ENCODE measurements at places on chromosomes 1 and 21.

GRCh38 chr1:15662477-15662876 is 21.6 kb upstream of the PLEKHM2 start:
- no peak for DNase-seq

DNA sequence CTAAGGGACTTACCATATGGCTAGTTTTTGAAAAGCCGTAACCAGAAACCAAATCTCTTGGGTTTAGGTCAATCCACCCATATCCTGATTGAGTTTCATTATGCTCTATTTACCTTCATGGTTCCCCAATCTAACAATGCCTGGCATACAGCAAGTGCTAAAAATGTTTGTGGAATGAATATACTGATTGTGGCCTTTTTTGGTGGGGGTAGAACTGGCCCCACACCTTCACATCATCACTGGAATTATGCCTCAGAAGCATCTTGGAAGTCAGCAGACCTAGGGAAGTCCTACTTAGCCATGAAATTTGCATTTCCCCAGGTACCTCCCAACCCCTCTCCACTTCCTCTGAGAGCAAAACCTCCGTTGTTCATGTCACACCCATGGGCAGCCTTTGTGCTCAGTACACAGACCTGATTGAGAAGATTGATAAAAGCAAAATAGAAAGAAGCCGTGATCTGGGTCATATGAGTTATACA is 17.8 kb upstream of the SLAMF1 start:
- no peak for DNase-seq

GRCh38 chr1:234490793-234491479 is 12.0 kb upstream of the TARBP1 start:
- DNase-seq: no peak

GRCh38 chr1:77039739-77040138 is 172.5 kb downstream of the ST6GALNAC5 start:
- no peak for DNase-seq

DNA sequence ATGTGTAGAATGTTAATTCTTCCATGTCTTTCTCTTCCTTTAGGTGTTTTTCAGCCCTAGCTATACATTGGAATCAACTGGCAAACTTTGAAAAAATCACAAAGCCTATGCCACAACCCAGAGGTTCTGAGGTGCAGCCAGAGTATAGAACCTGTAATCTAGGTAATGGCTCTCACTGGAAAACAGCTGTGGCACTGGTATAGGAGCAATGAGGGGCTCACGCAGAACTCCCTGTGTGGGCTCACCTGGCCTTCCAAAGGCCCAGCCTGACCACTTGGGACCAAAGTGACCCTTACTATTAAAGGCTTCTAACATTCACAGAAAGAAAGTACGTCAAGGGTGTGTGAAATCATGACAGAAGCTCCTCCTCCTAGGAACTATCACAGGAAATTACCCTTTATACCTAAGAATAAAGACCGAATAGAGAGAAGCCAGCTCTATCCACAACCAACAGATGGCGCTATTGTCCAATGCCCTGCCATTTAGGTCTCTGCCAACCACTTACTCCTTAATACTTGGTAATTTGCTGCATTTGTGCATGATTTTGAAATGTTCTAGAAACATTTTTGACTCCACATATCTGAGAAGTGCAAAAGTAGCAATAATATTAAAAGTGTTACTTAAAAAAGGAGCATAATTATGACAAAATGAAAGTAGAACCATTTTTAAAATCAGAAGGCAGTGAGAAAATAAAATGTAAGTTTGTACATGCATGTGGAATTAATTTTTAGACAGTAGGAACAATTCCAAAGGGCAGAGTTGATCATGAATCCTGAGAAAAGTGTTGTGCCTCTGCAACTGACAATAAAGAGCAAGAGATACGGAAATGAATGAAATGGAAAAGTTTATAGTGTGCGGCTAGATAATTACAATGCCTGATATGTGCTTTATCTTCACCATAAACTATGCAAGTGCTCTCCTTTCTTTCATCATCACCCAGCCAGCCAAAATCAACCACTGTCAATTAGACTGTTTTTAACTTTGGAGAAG is 93.1 kb upstream of the HAO2 start:
- no peak for DNase-seq

DNA sequence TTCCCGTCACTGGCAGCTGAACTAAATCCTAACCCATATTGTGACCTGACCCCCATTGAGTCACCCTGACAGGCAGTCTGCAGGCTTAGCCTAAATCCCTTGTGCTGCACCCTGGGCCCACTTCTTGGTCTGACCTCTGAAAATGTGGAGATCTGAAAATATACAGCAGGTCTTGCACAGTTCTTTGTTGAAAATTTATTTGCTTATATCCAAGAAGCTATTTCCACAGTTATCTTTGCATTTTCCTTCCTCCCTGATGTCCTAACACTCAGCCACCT is 87.1 kb downstream of the BCAR3 start:
- no peak for DNase-seq

DNA sequence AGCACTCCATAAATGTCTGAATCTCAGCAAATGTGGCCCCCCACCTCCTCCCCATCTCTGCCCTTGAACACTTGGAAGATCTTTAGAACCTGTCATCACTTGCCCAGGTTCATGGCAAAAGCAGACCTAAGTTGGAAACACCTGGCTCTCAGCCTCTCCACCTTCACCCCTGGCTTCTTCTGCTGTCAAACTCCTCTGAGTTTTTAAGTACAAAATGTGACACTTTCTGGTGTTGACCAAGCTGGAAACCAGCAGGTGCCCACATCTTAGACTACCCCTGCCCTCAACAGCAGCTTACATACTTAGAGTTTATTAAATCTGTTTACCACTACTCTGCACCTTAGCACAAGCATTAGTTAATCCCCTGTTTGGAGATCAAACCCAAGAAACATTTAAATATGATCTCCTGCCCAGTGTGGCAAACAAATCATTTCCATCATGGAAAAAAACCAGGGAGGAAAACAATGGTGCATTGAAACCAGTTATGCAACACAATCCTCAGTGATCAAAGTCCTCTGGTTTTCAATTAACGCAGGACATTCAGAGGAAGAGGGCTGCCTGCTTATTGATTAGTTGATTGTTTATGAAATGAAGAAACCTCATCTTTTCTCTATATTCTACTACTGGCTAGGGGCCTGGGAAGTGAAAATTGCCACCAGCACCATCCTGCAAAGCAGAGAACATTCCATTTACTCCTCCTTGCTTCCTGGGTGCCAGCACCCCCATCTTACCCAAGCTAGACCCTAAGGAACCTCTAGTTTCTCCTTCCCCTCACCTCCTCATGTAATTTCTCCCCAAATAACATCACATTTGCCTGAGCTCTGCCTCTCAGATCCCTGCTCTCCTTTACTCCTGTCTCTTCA is 139.4 kb upstream of the RAB4A start:
- DNase-seq: no peak

DNA sequence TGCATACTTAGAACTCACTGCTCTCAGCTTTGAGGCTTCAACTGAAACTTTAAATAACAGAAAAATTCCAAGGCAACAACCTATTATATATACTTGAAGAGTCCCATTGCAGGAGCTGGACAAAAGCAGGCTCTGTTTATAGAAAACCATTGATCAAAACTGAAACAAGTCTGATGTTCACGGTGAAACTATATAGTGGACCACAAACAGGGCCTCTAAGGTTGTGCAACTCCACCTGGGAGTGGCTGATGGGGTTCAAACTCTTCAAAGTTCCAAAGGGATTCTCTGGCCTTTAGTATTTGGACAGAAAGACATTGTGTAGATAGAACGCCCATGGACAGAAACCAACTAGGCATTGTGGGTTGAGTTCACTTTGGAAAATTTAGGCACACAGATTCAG is 140.3 kb downstream of the ZC3H11B start:
- no peak for DNase-seq
